ENCODE measurements at places on chromosomes 1 and 21.

DNA sequence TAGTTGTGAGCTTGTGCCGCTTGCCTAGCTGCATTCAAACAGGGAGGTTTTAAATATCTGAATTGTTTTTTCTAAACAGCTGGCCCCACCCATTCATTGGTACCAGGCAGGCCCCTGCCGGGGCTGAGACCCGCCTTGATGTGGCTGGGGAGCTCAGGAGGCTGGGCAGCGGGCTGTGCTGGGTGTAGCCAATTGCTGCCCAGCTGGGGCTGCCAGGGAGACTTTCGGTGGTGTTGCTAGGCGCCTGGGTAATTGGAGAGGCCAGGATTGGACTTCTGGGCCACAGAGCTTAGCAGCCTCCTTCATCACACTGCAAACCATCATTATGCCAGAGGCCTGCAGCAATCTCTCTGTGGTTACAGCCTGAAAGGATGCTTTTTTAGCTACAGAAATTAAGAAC is 12.2 kb downstream of the RHBDL2 start:
- no peak for DNase-seq

- no peak for DNase-seq
Measured at GRCh38 chr1:239886266-239886665, 205.4 kb upstream of the FMN2 start.

DNA sequence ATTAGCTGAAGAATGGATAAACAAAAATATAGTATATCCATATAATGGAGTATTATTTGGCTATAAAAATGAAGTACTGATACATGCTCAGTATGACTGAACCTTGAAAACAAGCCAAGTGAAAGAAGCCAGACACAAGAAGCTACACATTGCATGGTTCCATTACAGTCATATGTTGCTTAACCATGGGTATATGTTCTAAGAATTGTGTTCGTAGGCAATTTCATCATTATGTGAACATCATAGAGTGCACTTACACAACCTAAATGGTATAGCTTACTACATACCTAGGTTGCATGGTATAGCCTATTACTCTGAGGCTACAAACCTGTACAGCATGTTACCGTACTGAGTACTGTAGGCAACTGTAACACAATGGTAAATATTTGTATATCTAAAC is 28.6 kb upstream of the FCAMR start:
- no peak for DNase-seq

DNA sequence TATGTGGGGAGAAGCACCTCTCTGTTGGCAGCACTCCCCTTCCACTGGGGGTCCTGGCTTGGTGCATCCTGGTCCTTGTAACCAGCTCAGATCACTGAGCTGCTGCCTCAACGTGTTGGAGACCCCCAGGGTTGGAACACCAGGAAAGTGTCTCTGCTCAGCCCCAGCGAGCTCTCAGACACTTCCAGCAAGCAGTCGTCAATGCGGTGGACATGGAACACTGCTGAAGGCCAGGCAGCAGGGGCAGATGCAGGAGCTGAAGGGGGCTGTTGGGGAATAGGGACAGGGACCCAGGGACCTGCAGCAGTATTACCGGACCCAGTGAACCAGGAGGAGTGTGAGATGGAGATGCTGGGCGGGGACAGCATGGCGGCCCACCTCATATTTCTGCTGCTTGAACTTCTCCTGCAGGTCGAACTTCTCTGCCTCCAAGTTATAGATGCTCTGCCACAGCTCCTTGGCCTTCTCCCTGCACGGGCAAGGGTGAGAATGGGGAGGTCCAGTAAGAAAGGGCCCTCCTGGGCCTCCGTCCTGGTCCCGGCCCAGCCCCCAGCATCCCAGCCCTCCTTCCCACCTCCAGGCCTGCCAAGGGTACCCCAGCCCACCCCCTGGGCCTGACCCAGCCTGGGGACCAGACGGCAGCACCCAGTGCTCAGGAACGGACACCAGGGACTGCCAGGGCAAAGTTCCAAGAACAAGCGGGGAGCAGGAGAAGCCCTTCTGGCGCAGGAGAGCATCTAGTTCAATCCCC is 16.4 kb downstream of the TNNT2 start:
- no peak for DNase-seq

DNA sequence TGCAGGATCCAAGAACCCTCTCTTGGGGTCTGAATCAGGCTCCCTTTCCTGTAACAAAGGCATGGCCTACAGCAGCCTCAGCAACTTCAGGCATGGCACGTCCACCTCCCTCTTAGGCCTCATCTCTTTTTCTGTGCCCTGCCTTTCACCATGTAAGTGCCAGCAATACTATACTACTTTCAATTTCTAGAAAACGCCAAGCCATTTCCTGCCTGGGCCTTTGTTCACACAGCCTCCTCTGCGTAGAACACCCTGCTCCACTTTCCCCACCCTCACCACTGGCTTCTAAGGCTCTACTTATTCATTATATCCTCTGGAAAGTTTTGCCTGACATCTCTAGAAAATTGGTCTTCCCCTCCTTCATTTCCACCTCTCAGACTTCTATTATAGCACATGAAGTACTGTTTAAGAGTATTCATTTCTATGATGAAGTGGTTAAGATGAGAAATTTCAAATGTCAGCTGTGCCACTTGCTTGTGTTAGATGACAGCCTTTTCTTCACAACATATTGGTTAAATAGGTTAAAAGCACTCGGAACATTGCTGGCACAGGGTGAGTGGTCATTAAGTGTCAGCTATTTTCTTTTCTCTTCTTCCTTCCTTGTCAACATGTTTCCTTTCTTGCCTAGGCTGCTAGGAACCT is 41.6 kb upstream of the VWA5B1 start:
- DNase-seq: no peak

- DNase-seq: no peak
Measured at GRCh38 chr1:78678324-78678723, 28.7 kb downstream of the IFI44 start.

DNA sequence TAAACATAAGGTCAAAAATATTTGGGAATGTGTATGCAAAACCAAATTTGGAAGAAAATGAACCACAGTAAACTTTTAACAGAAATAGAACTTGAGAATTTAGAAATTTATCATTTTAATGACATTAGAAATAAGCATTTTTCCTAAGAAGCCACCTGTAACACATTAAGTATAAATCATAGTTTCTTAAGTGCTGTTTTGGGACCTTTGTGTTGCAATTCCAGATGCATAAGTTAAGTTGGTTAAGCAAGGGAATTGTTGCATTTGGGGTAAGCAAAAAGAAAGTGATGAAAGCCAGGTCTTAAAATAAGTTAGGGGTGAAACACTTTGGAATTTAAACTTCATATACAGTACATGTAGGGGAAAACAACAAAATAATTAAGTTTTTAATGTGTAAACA is 49.8 kb downstream of the CDKN2C start:
- no peak for DNase-seq

GRCh38 chr1:3230553-3230952 is 161.6 kb downstream of the PRDM16 start:
- DNase-seq: no peak

All from trophoblast cell (in vitro differentiated cells and primary cell).